ENCODE measurements at places on chromosomes 11 and 22.

DNA sequence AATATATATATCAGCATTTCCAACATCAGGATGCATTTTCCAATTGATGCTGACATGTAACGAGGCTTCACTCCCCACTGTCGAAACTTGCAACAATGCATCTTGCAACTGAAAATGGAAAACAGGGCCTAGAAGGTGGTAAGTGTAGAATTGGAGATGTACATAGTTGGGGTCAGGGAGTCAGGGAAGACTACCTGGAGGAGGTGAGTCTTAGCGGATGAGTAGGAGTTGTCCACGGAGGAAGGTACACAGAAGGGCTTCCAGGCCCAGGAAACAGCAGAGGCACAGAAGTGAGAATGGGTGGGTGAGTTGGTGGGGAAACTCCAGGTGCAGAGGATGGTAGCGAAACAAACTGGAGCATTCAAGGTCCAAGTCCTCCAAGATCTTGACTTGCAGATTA is 2.0 kb upstream of the GRK2 start:
- DNase-seq = no peak

DNA sequence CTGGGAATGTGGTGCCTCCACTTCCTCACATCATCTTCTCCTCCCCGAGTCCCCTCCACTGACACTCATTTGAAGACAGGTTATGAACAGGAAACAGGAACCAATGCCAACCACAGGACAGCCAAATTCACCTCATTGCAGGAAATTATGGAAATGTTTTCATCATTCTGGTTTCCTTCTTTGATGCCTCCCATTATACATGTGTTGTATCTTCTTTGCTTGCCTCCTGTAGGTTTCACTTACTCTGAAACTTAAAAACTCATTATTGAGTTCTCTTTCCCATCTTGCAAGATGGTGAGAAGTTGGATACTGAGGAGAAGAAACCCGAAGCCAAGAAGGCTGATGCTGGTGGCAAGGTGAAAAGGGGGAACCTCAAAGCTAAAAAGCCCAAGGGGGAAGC is 108.5 kb downstream of the PHF21B start:
- no peak for DNase-seq

GRCh38 chr22:29806196-29806595 is 31.9 kb downstream of the ASCC2 start:
- DNase-seq = no peak

- DNase-seq = no peak
Observed at GRCh38 chr11:107282195-107282594, 175.4 kb downstream of the CWF19L2 start.

GRCh38 chr22:23281406-23282088 is 101.2 kb downstream of the BCR start:
- peak; percentile 43 for DNase-seq

GRCh38 chr11:42234451-42234951 is 775.0 kb upstream of the LRRC4C start:
- DNase-seq = no peak

GRCh38 chr22:17779286-17780115 is 5.2 kb upstream of the BID start:
- DNase-seq = no peak

DNA sequence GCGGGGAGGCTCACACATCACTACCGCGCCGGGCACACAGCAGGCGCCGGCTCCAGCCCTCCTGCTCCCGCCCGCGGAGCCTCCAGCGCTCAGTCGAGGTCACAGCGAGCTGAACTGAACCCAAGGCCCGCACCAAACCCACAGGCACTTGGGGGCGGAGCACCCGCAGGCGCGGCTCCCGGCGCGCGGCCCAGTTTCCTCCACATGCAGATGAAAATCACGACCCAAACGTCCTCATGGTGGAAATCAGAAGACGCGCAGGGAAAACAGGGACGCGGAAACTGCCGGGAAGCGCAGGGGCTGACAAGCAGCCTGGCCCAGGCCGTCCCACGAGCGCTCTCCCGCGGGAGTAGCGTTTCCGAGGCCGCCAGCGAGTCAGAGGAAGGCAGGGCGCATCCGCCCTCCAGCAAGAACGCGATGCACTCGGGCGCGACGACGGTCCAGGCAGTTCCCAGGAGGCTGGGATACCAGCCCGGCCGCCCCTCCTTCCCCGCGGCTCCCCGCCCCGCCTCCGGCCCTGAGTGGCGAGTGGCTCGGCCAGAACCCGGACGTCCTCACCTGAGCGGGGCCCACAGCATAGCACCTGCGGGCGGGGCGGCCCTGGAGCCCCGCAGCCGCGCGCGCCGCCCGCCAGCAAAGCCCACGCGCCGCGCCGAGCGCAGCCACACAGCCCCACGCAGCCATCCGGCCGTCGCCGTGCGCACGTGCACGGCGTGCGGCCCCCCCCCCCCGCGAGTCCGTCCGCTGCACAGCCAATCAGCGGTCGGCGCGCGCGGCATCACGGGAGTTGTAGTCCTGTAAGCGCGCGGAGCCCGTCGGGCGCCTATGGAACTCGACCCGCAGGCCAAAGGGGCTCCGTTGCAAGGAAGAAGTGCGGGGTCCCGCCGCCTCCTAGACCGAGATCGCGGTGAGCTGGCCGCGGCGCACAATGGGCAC is at the start of gene HDHD5:
Gene HDHD5 (minus strand): TSS at position 710 of the 936 bp plus-strand sequence. CDS start 26 bp downstream, at position 684.
- peak; percentile 25 for DNase-seq

DNA sequence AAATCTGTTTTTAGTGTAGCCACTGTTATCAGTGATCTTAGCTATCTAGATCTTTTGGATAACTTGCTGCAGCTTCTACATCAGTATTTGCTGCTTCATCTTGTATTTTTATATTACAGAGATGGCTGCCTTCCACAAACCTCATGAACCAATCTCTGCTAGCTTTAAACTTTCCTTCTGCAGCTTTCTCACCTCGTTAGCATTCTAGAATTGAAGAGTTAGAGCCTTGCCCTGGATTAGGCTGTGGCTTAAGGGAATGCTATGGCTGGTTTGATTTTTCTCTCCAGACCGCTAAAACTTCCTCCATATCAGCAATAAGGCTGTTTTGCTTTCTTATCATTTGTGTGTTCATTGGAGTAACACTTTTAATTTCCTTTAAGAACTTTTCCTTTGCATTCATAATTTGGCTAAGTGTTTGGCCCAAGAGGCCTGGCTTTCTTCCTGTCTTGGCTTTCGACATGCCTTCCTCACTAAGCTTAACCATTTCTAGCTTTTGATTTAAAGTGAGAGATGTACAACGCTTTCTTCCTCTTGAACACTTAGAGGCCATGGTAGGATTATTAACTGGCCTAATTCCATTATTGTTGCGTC is 51.9 kb downstream of the LDLRAD3 start:
- DNase-seq = no peak

DNA sequence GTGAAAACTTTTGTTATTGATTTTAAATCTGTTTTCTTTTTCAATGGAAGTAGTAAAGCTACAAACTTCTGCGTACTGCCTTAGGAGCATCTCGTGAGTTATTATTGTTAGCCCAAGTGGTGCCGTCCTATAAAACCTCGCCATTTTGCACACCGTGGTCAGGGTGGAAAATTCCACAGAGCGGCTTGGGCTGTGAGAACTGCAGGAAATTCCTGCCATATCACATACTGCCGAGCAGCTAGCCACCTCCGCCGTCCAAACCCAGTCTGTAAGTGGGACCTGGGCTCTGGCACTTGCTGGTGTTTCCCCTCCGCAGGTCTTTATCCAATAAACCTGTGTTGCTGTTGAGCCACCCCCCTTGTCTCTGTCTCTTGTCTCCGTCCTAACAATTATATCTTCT is 88.0 kb upstream of the POU2AF2 start:
- DNase-seq = no peak

DNA sequence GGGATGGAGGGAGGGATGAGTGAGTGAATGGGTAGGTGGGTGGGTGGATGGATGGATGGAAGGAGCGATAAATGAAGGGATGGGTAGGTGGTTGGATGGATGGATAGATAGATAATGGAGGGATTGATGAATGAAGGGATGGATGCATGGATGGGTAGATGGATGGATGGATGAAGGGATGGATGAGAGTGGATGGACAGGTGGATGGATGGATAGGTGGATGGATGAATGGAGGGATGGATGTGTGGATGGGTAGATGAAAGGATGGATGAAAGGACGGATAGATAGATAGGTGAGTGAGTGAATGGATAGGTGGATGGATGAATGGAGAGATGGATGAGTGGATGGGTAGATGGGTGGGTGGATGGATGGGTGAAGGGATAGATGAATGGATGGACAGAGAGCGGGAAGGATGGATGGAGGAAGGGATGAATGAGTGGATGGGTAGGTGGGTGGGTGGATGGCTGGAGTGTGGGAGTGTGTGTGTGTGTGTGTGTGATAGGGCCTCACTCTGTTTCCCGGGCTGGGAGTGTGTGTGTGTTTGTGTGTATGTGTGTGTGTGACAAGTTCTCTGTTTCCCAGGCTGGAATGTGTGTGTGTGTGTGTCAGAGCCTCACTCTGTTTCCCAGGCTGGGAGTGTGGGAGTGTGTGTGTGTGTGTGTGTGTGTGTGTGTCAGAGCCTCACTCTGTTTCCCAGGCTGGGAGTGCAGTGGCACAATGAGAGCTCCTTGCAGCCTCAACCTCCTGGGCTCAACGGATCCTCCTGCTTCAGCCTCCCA is 2.1 kb upstream of the PRR33 start:
- DNase-seq = no peak

DNA sequence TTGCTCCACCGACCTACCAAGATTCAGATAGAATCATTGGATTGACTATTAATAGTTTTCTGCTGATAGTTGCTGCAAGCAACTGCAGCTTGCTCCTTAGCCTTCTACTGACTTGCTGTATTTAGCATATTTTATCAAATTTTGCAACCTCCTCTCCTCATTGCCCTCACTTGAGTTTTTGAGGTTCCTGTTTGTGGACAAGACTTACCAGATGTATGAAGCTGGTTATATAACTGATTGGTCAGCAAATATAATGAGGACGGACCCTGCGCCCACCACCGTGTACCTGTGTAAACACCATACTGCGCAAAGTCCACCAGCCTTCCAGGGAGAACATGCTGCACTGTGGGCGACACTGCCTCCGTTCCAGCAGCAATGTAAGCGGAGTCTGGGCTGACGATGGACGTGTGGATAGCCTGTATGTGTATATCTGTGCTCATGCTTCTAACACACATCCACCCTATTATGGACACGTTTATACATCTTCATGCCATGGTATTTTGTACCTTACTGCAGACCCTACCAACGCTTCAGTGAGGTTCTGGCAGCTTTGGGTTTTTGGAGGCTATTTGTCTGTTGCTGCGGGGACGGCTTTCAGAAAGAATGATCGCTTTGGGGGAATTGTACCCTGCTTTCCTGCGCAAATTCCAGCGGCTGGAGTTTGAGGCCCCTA is 1.5 kb upstream of the USP18 start:
- DNase-seq = no peak

DNA sequence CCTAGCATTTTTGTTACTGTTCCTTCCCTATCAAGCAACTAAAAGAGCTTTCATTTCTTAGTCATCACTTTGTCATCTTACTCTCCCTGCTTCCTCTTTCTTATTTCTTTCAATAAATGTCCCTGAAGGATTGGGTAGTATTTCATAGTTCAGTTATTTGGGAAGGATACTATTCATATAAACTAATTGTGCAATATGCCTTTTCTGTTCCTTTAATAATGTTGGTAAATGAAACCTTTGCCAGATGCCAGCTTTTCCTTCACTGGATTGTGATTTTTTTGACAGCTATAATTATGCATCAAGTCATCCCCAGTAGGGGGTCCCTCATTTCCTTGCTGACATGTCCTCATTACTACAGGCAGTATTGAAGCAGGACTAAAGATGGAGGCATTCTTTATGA is 101.7 kb downstream of the ATM start:
- no peak for DNase-seq

DNA sequence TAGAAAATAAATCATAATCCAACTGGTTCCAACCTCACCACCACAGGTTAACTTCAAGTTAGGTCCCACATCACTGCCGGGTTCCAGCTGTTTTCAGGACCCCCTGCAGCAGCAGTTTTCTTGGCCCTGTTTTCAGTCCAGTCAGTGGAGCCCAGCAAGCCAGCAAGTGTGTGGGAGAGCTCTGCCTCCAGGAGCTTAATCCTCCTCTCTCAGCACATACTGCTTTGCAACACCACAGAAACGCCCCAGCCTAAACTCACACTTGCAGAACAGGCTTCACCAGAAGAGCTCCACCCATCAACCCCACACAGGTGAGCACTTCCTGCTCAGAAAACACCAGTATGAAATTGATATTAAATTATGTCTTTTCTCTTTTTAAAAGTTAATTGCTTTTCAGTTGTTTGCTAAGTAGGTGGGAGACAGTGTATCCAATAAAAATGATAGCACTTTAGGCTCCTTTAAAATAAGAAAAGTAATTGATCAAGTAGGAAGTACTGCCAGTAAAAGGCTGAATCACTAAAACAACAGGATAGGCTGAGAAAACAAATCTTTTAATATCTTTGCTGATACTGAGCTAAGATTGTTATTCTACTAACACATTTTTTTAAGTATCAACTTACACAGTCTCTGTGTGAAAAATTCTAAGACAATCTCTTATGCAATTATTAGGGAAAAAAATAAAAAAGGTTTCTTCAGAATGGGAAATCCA is 81.5 kb upstream of the TP53AIP1 start:
- no peak for DNase-seq

- no peak for DNase-seq
Observed at GRCh38 chr22:17060126-17060525, 24.7 kb upstream of the IL17RA start.

GRCh38 chr11:94662065-94662779 is 95.1 kb downstream of the PIWIL4 start:
- DNase-seq = no peak

GRCh38 chr11:111963931-111964340 is 26.8 kb downstream of the DIXDC1 start:
- no peak for DNase-seq

GRCh38 chr11:69196783-69197169 is 41.0 kb downstream of the SMIM38 start:
- DNase-seq = no peak

DNA sequence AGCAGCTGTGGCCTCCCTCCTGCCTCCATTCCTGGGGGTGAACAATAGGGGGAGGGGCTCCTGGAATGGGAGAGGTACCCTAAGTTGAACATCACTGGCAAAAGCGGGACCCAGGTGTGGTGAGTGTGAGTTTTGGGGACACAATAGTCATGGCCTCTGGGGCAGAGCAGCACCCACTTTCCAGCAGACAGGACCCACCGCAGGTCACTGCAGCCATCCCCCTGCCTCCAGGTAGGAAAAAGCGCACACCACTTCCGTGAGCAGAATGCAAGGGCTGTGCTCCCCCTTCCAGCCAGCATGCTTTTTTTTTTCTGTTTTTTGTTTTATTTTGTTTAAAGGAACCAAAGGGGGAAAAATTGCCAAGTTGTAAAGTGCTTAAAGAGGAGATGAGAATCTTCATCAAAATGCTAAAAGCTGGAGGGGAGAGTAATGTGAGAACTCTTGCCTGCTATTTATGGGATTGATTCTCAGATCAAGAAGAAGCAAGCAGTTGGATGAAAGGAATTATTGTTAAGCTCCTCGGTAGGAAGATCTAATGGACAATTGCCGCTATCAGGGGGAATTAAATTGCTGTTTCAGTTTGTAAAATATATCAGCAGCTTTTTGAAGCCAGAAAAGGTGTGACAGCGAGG is 152.9 kb downstream of the FEZ1 start:
- DNase-seq = no peak

Data from DMS79 (cell line).